ENCODE measurements at places on chromosomes 3 and 15.

- DNase-seq = no peak
These were observed 28.0 kb downstream of the LRRC28 start for GRCh38 chr15:99279290-99279689.

DNA sequence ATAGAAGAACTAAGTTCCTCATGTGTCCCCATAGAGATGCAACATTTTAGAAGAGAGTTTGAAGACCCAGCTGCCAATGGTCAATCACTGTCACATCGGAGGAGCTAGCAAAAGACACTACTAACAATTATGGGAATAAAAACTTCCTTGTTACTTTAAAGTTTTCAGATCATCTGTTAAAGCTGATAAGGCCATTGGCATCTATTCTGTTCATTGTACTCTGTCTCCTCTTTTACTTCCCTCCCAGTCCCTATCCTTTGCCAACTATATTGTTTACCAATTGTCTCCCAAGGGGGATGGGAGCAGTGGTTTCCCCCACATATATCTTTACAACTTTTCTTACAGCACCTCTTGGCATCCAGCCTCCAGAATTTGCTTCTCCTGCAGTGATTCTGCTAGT is 81.0 kb downstream of the FAM174B start:
- no peak for DNase-seq

- DNase-seq = no peak
These were observed 847.8 kb downstream of the SI start for GRCh38 chr3:164230385-164231094.

GRCh38 chr3:160001850-160002623 is 13.4 kb downstream of the IL12A start:
- DNase-seq = no peak

- no peak for DNase-seq
These were observed 172.3 kb upstream of the MCTP2 start for GRCh38 chr15:94059013-94059587.

DNA sequence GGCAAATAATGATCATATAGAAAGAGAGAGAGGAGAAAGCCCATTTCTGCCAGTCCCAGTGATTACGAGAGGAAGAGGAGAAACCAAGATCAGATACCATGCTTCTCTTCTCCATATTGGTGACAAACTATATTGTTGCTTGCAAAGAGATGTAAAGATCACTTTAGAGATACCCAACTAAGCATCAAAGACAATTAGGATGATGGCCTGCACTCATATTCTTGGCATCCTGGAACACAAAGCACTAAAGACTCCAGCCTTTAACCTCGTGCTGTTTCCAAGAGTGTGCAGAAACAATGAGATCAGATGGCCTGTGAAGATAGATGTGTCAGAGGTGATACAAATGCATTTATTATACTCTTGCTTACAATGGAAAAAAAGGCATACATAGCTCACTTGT is 170.7 kb upstream of the TP63 start:
- no peak for DNase-seq

DNA sequence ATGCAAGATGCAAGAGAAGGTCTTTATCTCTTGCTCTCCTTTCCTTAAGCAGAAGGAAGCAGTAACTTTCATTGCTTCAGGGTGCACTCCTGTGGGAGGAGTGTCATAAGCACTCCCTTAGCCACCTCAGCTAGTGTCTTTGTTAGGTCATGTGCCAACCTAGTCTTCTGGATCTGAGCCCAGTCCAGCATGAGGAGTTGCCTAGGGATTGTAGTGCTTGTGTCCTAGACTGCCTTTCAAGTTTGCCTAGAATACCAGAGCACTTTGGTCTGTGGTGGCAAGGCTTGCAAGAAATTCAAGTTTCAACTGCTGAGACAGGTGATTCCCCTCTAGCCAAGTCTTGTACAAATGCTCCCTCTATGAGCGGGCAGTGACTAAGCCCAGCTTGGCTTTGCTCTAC is 633.6 kb downstream of the ZNF385D start:
- DNase-seq = no peak

- no peak for DNase-seq
These were observed 72.2 kb downstream of the FAM174B start for GRCh38 chr15:92583096-92584034.

GRCh38 chr3:88046766-88047165 is 12.0 kb downstream of the CGGBP1 start:
- no peak for DNase-seq

GRCh38 chr15:60072826-60073465 is 68.8 kb downstream of the FOXB1 start:
- DNase-seq = no peak

GRCh38 chr3:4426782-4427344 is 40.2 kb downstream of the SUMF1 start:
- DNase-seq = no peak

GRCh38 chr3:148162132-148162531 is 535.6 kb upstream of the AGTR1 start:
- no peak for DNase-seq

DNA sequence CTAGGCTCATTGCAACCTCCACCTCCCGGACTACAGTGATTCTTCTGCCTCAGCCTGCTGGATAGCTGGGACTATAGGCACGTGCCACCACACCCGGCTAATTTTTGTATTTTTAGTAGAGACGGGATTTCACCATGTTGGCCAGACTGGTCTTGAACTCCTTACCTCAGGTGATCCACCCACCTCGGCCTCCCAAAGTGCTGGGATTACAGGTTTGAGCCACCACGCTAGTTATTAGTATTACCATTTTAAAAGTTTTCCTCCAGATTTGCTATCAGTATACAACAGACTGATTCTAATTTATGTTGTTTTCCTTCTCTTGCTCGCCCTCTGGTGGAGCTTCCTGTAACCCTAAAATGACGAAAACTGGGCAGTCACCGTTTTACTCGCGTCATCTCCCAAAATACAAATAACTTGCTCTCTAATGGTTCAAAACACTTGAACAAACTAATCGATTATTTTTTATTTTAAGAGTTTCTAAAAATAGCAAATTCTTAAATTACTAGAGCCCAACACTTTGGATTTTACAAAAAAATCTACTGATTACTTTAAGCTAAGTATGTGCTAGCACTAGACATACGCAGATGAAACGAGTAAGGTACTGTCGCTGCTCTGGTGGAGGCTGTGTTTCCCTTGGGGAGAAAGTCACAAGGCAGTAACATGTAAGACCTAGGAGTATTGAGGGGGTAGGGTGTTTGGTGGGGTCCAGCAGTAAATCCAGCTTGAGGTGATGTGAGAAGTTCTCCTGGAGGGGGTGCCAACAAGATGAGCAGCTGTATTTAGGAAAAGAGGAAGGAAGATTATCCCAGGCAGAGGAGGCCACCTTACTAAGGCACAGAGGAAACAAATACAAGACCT is 203.3 kb downstream of the MBNL1 start:
- DNase-seq = peak; percentile 71

- DNase-seq = no peak
These were observed 127.9 kb downstream of the MITF start for GRCh38 chr3:69866988-69867720.

DNA sequence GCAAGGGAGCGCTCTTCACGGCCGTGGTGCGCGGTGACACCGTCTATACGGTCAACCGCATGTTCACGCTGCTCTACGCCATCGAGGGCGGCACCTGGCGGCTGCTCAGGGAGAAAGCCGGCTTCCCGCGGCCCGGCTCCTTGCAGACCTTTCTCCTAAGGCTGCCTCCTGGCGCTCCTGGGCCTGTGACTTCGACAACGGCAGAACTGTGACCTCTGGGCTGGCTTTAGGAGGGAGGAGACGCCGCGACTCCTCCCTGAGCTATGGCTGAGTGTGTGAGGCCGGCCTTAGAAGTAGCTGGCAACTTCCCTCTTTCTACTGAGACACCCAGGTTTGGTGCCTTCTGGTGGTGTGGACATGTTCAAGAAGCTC is 1.4 kb downstream of the KBTBD13 start:
- DNase-seq = peak; percentile 80

GRCh38 chr3:152268555-152269055 is at the start of gene MBNL1:
Gene MBNL1, plus strand, starts transcription at chr3:152268929. Its CDS starts 31,265 bp downstream, at chr3:152300194.
- DNase-seq = peak; percentile 82

GRCh38 chr15:66700412-66700801 is 1.6 kb upstream of the SMAD6 start:
- DNase-seq = no peak

GRCh38 chr3:30513374-30514152 is 92.8 kb upstream of the TGFBR2 start:
- DNase-seq = no peak

GRCh38 chr15:57890351-57890750 is 175.2 kb downstream of the ALDH1A2 start:
- DNase-seq = no peak

GRCh38 chr3:23960649-23961048 is 15.6 kb downstream of the NR1D2 start:
- DNase-seq = no peak
